ENCODE measurements at places on chromosomes 6 and 20. TPM values are rescaled to one million over a fixed set of nuclear protein-coding genes. Genes with fewer than 3 reads are reported as not detected.
A peak's percentile ranks its signal among the peaks of the same experiment; 100 is the strongest.

Gene RIPOR2
- total RNA-seq: 1.6 TPM

DNA sequence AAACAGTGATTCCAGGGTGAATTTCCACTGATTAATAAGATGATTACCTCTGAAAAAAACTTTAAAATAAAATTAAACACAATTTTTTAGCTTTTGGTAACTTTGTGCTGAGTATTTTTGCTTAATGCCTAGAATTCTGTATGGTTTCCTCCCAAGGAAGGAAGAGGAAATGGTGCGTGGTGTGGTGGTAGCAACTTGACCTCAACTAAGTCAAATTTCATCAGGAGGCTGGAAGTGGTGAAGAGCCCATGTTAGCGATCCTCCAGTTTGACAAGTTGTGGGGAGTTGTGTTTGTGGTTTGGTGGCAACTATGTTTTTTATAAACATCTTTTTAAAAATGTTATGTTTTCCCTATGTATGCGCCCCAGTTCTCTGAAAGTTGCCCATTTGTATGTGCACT lies 5.0 kb upstream of the RTF2 start:
- no peaks in the 10 kb centered on the region for H3K4me1 ChIP-seq
- H3K36me3 ChIP-seq: no peaks in the 10 kb centered on the region
- no peak overlapping the region for H3K27ac ChIP-seq
- H3K27me3 ChIP-seq: no peaks in the 10 kb centered on the region

- peaks cover 54% of the 10 kb centered on the region for H3K4me1 ChIP-seq
- peak overlapping the region; percentile 75 for H3K27ac ChIP-seq
- H3K27me3 ChIP-seq: no peaks in the 10 kb centered on the region
- no peaks in the 10 kb centered on the region for H3K36me3 ChIP-seq
- peak; percentile 68 for DNase-seq
Measured at GRCh38 chr6:12363651-12364381, 73.7 kb downstream of the EDN1 start.

DNA sequence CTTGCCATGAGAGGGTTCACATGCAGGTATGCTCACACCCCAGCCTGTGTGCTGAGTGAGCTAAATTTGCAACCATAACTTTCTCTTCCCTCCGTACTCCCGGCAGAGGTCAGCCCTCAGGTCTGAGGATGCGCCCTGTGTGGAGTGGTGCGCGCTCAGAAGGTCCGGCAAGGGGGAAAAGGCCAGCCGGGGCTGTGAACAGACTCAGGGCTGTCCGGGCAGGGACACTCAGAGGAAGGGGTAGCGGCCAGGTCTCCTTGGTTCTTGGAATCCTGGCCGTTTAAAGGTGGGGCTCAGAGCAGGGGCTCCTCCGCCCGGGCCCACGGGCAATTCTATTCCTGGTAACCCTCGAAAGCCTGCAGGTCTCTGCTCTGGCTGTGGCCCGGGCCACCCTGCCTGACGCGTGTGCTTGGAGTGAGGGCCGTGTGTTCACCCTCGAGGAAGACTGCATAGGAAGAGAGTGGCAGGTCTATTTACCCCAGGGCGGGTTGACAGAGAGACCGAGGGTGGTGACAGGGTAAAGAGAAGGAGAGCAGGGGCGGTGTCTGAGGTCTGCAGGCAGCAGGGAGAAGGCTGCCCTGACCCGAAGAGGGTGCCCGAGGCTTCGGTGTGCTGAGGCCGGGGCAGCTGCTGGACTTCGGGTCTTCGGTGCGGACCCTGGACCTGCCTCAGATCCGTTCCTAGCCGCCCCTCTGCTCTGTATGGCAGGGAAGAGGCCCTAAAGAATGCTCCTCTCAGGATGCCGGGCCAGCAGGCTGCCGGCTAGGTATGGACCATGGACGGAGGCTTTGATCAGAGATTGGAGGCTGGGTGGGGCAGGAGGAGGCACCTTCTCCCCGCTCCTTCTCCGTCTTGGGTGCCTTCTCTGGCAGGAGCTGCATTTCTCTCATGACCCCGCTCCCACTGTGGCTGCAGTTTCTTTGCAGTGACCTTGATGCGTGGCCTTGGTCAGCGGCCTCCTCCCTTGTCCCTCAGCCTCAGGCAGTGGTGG lies 131.1 kb upstream of the ARMC2 start:
- no peaks in the 10 kb centered on the region for H3K27me3 ChIP-seq
- H3K4me3 ChIP-seq: no peak overlapping the region
- peaks cover 39% of the 10 kb centered on the region for H3K4me1 ChIP-seq
- DNase-seq: no peak

- H3K36me3 ChIP-seq: no peaks in the 10 kb centered on the region
- no peak overlapping the region for H3K4me3 ChIP-seq
- no peak for DNase-seq
- no peak overlapping the region for H3K27ac ChIP-seq
- peaks cover 18% of the 10 kb centered on the region for H3K4me1 ChIP-seq
Measured at GRCh38 chr20:32509639-32510066, 75.5 kb downstream of the NOL4L start.

DNA sequence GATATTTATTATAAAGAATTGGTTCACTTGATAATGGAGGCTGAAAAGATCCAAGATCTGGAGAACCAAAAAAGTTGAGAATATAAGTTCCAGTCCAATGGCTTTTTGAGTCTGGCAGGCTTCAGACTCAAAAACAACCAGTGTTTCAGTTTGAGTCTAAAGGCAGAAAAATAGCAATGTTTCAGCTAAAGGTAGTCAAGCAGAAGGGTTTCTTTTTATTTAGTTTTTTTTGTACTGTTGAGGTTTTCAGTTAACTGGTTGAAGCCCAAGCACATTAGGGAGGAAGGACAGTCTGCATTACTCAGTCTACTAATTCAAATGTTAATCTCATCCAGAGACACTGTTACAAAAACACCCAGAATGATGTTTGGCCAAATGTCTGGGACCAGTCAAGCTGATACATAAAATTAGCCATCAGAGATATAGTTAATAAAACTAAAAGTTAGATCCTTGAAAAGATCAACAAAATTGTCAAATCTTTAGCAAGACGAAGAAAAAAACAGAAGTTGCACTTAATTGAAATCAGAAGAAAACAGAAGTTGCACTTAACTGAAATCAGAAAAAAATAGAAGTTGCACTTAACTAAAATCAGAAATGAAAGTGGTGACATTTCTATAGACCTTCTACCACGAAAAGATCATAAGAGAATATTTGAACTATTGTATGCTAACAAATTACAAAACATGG lies 980.3 kb upstream of the FLRT3 start:
- H3K27me3 ChIP-seq: no peaks in the 10 kb centered on the region
- H3K4me3 ChIP-seq: no peak overlapping the region
- no peak for DNase-seq
- H3K36me3 ChIP-seq: no peaks in the 10 kb centered on the region

- no peak overlapping the region for H3K4me3 ChIP-seq
- no peak for DNase-seq
- H3K4me1 ChIP-seq: no peaks in the 10 kb centered on the region
- no peaks in the 10 kb centered on the region for H3K36me3 ChIP-seq
- no peak overlapping the region for H3K27ac ChIP-seq
Measured at GRCh38 chr6:69105288-69105687, 470.2 kb downstream of the ADGRB3 start.

Gene SLC22A7
- not detected for total RNA-seq

DNA sequence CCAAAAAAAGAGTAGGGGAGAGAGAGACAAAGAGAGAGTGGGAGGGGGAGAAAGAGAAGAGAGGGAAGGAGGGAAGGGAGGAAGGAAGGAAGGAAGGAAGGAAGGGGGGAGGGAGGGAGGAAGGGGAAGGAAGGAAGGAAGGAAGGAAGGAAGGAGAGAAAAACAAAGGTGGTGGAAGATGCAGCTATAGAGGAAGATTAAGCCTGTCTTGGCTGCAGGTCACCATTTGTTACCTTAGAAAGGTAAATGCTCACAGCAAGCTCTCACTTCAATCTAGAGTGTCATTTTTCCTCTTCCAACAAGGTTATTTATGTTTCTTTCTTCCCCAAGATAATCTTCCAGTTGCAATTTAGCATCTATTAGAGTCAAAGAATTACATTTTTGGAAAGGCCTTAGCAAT lies 284.0 kb downstream of the PHACTR1 start:
- H3K36me3 ChIP-seq: no peaks in the 10 kb centered on the region
- no peak overlapping the region for H3K4me3 ChIP-seq
- no peaks in the 10 kb centered on the region for H3K27me3 ChIP-seq
- no peak for DNase-seq

All from body of pancreas (tissue), 4 donors.